Type B pancreatic cell (in vitro differentiated cells): ENCODE measurements at places on chromosomes 6 and 20. TPM values are rescaled to one million over a fixed set of nuclear protein-coding genes. Genes with fewer than 3 reads are reported as not detected.

GRCh38 chr6:11236076-11236750 lies 3.7 kb upstream of the NEDD9 start:
- DNase-seq = no peak

GRCh38 chr20:57897156-57897874 lies 187.5 kb upstream of the PMEPA1 start:
- DNase-seq = no peak

C20orf204 gene
- 3.0 and 7.4 TPM in 2 replicates for total RNA-seq

DNA sequence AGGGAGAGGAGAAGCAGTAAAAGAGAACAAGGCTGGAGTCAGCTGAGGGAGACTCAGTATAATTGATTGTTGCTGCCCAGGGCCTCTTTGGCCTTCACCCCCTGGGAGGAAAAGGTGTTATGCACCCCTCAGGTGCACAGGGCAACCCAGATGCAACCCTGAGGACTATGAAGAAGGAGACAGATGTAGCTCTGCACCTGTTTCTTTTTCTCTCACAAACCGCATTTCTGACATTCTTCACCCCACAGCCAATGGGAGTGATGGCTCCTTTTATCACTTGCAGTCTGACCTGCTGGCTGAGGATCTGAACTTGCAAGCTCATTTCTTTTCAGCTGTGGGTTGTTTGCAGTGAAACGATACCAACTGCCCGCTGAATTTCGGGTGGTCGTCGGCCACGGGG lies 64.1 kb upstream of the F13A1 start:
- DNase-seq = no peak

DNA sequence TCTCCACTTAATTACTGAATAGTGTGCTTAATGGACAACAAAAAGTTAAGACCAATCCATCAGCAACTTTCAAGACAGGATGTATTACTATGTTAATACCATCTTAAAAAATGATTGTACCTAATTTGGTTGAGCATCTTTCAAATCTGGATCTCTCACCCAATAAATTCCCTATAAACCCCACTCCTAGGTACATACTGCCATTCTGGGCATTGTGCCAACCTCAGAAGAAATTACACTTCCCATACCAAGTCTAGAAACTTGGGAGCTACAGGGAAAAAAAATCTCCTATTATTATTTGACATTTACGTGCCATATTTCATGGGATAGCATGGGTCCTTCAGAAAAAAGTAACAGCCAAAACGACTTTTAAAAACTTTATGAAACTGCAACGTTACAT lies 5.1 kb downstream of the SYNCRIP start:
- DNase-seq = no peak

DNA sequence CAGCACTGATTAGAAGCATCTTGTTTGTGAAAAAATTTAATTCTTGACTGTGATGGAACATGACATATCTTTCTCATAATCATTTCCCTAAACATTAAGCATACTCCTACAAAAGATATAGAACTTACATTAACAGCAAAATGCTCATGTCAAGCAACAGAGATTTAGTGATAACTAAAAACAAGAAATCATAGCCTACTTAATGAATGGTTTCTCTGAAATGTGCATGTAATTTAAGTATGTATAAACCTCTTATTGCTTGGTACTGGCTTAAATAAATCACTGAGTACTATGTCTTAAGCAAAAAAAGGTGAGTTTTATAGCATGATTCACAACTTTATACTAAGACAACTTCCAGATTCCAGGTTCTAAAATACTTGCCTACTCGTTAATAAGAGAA lies 9.3 kb downstream of the ROMO1 start:
- DNase-seq = no peak

DNA sequence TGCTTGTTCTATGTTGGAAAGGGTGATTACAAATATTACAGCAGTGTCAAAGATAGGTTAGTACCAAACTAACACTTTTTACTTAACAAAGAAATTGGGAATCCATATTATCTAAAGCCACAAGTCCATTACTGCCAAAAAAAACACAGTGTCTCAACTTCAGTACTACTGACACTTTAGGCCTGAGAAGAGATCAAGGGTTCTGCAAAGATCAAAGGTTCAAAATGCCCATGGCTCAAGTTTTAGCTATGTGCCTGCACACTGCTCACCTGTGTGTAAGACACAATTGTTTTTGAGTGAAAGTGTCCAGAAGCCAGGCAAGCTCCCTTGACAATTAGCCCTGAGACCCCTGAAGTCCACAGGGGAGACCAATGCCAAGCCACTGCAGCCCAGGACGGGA lies 132.6 kb downstream of the ZMYND8 start:
- DNase-seq = no peak

BPIFB1 gene
- total RNA-seq = 1.8 and 10.9 TPM in 2 replicates

C6orf118 gene
- total RNA-seq = 0.50 and 6.1 TPM in 2 replicates

DNA sequence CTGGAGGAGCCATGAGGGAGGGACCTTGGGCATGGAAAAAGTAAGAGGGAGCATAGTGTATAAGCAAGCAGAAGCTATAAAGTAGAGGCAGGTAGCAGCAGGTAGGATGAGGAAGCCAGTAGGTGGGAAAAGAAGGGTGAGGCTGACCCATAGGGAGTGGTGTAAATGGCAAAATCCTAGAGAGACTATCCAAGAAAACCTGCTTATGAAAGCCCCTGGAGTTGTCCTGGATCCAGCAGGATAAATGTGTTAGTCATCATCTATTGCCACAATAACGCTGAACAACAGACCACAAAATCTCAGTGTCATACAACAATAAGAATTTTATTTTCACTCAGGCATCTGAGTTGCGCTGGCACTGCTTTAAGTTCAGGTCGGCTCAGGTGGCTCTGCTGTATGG lies 30.2 kb downstream of the CHD6 start:
- no peak for DNase-seq

GRCh38 chr6:64113704-64114103 lies 478.1 kb downstream of the PHF3 start:
- DNase-seq = no peak

GRCh38 chr6:105757512-105758200 lies 328.5 kb upstream of the PRDM1 start:
- DNase-seq = no peak

VGLL2 gene
- total RNA-seq = 0.31 and 3.0 TPM in 2 replicates

DNA sequence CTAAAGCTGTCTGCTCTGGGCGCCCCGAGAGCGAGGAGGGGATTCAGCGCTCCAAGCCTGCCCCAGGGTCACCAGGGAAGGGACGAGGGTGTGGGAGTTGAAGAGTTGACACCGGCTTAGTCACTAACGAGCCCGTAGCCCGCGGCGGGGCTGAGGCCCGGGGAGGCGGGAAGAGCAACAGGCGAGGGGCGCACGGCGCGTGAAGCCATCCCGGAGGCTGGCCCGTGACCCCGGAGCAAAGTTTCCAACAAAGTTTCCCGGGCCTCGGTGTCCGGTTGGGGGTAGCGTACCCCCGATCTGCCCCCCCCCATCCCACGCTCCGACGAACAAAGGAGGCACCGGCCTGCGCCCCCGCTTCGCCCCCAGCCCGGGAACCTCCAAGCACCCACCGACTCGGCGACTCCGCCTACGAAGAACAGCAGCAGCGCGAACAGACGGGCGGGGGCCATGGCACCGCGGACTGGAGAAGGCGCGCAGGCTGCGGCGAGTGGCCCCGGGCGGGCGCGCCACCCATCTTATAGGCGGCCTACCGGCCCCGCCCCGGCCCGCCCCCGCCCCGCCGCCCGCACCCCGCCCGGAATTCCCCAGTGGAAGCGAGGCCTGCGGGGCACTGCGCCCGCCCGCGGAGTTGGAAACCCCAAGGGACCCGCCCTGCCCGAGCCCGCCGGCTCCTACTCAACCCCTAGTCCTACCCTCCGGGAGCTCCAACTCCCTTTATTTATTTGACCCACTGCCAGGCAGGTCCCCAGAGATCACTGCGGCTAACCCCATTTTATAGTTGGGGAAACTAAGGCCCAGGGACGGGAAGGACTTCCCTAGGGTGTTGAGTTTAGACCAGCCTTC lies at the start of gene SDC4:
SDC4 (minus strand) TSS at position 489 of the 843 bp plus-strand sequence; CDS start at position 449, 40 bp downstream.
- peak; percentile 79 for DNase-seq

CCN2 gene
- 33.8 and 75.5 TPM in 2 replicates for total RNA-seq

GRCh38 chr20:13800728-13801134 lies 15.9 kb downstream of the NDUFAF5 start:
- DNase-seq = no peak

DNA sequence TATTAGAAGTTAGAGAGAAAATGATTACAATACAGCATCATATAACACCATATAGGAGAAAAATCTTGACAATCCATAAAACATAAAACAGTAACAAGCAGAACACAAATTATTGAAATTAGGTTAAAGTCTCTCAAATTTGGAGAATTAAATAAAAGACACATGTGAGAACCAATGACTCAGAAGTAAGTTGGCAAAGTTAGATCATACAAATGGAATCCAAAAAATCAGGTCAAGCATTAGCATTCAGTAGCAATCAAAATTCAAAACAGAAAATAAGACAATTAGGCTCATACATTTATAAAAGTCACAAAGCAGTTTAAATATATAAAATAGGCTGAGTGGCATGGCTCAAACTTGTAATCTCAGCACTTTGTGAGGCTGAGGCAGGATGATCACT lies 775.6 kb downstream of the PHF3 start:
- DNase-seq = no peak

GRCh38 chr20:2421247-2421646 lies 40.5 kb downstream of the TGM6 start:
- DNase-seq = no peak

DNA sequence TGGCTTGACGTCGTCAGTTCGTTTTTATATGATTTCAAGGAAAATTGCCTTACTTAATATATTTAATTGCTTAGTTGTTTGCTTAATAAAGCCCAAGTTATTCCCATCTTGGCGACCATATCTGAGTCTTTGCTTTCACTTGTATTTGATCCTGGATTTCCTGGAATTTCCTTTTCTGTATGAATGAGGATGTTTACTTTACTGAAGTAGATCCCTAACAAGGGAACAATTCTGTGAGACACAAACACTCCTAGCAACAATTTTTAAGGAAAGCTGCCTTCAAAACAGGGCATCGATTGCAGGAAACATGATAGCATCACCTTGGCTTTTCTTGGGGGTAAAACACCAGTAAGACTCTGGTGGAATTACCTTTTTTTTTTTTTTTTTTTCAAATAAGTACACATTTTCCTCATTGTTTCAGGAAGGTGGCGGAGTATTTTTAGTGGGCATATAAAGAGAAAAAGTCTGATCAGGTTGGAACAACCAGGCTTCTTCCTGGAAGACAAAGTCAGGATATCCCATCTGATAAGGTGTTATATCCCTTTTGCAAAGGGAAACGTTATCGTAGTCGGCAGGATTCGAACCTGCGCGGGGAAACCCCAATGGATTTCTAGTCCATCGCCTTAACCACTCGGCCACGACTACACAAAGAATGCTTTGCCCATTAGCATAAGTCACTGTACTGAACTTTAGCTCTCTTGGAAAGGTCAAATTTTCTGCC lies 68.5 kb upstream of the ZNF184 start:
- DNase-seq = no peak

DNA sequence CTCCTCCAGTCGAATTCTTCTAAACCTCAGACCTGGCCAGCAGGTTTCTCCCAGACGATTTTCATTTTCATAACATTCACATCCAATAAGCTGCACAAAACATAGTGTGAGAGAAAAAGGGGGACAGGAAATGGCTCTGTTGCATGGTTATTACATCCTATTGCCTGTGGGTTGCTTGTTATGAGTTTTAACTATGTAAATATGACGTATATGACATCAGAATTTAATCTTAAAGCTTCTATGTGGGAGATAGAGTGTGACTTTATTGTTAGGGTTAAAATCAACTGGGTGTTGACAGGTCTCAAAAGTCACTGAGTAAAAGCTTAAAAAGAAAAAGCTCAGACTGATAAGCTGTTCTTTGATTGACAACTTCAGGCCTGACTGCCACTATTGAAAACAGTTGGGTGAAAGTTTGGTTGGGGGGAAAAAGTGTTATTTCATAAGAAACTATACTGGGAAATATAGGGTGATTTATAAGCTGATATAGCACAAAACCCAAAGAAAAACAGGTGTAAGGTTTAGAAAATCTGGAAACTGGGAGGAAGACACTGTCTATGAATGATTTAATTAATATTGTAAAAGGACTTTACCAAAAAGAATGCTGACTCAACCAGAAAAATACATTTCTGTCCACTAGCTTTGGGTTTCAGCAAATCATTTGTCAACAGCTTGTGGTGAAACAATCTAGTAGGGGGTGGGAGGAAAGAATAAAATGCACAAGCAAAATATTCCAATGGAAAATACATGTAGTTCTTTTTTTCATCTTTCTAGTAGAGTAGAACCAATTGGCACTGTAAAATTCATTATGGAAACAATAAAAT lies 134.1 kb upstream of the CEP162 start:
- DNase-seq = no peak
